Activated naive CD4-positive, alpha-beta T cell treated with anti-CD3 and anti-CD28 coated beads for 36 hours (primary cell): ENCODE measurements at places on chromosomes 5 and 9.

DNA sequence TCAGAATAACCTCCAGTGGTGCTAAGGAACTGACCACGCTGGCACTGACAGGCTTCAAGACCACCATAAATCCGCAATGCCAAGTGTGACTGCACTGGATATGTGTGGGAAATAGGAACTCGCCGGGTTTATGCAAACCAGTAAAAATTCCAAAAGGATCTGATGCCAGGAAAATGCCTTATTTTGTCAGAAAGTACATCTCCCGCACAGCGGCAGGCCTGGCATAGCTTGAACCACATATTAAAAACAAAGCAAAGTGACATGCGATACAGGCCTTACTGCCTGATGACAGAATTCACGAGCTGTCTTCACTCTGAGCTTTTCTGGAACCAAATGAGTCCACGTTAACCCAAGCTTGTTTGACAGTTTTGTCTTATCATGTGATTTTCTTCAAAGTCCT lies 139.6 kb downstream of the GLIS3 start:
- H3K27me3 ChIP-seq, result peaks cover 3% of the 10 kb centered on the region
- H3K4me3 ChIP-seq, result no peak overlapping the region
- H3K36me3 ChIP-seq, result no peaks in the 10 kb centered on the region
- no peak for DNase-seq

- H3K36me3 ChIP-seq, result no peaks in the 10 kb centered on the region
- H3K27me3 ChIP-seq, result no peaks in the 10 kb centered on the region
- no peak overlapping the region for H3K27ac ChIP-seq
- DNase-seq, result no peak
- H3K4me3 ChIP-seq, result no peak overlapping the region
Observed at GRCh38 chr9:106577121-106577520, 285.8 kb upstream of the ZNF462 start.

- H3K27ac ChIP-seq, result peak overlapping the region; percentile 90
- H3K4me3 ChIP-seq, result peak overlapping the region; percentile 94
- H3K36me3 ChIP-seq, result peaks cover 4% of the 10 kb centered on the region
- peak; percentile 84 for DNase-seq
- H3K27me3 ChIP-seq, result peaks cover 7% of the 10 kb centered on the region
- H3K4me1 ChIP-seq, result peaks cover 38% of the 10 kb centered on the region
Observed at GRCh38 chr5:181217111-181217802, 5.8 kb upstream of the TRIM41 start.

DNA sequence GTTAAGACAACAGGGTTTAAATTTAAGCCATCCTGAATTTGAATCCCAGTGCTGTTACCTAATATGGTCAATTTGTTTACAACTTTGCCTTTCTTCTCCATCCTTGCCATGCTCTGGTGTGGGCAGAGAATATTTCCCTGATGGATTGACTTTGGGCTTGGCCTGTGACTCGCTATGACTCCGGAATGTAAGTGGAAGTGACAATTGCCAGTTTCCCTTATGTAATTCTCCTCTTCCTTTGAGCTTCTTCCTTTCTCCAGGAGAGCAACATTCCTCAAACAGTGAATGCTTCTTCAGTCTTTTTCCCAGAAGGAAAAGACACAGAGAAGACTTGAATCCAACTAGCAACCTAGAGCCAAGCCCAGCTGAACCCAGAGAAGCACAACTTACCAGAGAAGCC lies 159.1 kb downstream of the LURAP1L start:
- no peak overlapping the region for H3K27ac ChIP-seq
- no peaks in the 10 kb centered on the region for H3K36me3 ChIP-seq
- no peak for DNase-seq
- no peak overlapping the region for H3K4me3 ChIP-seq
- no peaks in the 10 kb centered on the region for H3K27me3 ChIP-seq
